ENCODE measurements at places on chromosomes 2 and 18.

- no peak for DNase-seq
These were observed 35.8 kb downstream of the FAM178B start for GRCh38 chr2:96950381-96951124.

GRCh38 chr2:217407362-217407761 is 547.5 kb upstream of the TNP1 start:
- DNase-seq: no peak

- DNase-seq: no peak
These were observed 319.8 kb downstream of the CTNNA2 start for GRCh38 chr2:79832511-79833234.

- DNase-seq: no peak
These were observed 50.3 kb downstream of the SETBP1 start for GRCh38 chr18:44730803-44731529.

DNA sequence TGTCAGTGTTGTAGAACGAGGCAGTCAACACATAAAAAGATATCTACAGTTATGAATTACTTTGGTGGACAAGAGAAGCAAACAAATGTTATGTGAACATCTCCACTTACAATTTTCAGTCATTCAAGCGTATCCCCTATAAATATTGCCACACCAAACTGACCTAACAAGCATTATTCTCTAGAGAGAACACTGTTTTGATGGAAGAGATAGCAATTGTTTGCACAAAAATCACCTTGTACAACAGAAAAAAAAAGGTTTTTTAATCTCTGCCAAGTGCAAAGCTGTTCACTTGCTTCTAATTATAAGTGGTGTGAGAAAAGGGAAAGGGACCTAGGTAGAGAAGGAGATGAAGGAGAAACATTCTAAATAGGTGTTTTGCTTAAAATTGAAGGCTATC is 33.8 kb downstream of the PID1 start:
- DNase-seq: no peak

GRCh38 chr2:44148999-44149398 is 19.7 kb upstream of the PPM1B start:
- no peak for DNase-seq

GRCh38 chr2:60936757-60937156 is 55.4 kb downstream of the REL start:
- DNase-seq: no peak

DNA sequence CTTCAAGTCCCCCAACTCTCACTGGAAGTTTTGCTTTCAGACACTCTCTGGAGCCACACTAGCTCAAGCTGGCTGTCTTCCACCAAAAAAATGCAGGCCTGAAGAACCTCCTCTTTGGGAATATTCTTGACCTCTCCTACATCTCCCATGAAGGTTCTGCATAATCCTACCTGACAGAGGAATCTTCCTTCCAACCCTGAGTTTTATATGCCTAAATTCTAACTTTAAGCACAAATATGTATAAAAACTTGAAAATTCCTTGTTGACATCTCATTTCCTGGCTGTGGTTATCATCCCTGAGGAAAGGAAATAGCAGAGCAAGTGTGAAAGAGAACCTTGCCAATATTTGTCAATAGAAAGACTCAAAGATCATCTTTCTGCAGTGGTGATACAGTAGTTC is 249.0 kb downstream of the LPIN1 start:
- DNase-seq: peak; percentile 11

- no peak for DNase-seq
These were observed 258.8 kb downstream of the ZNF407 start for GRCh38 chr18:74856434-74856833.

- DNase-seq: no peak
These were observed at the start of gene IL37 for GRCh38 chr2:112910865-112911264. IL37 (plus strand) TSS chr2:112911165; CDS start chr2:112913013, 1,848 bp downstream.

- no peak for DNase-seq
These were observed 356.0 kb upstream of the GALNT5 start for GRCh38 chr2:156901373-156902031.

DNA sequence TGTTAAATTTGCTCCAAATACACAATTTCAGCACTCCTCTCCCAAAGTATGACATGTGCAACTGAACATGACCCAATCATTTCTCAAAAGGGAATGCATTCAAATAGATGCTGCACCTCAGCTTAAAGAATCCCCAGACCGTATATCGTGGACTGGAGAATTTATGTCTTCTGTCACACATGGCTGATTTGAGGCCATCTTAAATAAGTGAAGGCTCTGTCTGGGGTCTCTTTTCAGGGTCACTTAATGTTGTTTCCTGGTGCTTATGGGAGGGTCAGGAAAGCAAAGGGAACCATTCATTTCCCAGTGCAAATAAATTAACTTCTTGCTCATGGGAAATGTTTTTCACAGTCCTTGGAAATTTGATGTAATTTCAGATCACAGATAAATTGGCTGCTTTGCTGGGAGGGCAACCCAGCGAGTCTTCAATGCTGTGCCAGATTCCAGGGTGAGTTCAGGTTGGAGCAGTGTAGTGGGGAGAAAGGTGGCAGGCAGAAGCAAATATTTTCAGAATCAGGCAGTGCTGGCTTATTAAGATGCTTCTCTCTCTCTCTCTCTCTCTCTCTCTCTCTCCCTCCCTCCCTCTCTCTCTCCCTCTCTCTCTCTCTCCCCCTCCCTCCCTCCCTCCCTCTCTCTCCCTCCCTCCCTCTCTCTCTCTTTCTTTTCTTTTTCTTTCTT is 34.3 kb downstream of the GATA6 start:
- no peak for DNase-seq

- no peak for DNase-seq
These were observed 6.9 kb downstream of the CREG2 start for GRCh38 chr2:101380376-101380775.

DNA sequence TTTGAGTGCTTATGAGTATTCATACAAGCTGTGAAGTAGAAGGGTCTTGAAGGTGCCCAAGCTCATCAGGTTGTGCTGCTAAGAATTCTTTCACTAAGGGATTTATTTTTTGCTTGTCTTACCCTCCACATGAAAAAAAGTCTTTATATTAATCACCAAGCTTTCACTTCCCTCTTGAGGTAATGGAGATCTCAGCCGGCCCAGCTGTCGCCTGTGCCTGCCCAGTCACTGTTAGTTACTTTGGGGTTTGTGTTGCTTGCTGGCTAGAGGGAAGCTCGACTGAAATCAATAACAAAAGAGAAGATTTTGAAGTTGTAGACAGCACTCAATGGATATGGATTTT is 21.9 kb downstream of the MC2R start:
- no peak for DNase-seq

DNA sequence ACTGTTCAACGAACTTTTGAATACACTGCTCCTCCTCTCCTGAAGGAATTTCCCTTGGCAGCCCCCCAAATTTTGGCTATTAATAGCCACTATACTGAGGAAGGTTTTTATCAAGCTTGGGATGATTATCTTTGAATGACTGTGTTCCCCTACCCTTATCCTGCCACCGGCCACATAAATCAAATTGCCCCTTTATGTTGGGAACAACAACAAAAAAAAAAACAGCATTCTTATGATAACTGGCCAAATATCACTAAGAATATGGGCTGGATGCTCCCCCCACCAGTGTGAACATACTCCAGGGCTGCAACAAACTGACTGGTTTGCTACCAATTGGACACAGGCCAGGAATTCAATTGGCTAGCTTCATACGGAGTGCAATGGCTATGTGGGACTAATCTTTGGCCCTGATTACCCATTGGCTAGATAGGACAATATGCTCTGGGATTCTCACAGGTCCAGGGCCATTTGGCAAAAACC is 20.6 kb downstream of the DUSP11 start:
- DNase-seq: peak; percentile 64

- no peak for DNase-seq
These were observed 235.3 kb downstream of the ZNF516 start for GRCh38 chr18:76259711-76260110.

- DNase-seq: no peak
These were observed 47.0 kb downstream of the RRM2 start for GRCh38 chr2:10169581-10169980.

- no peak for DNase-seq
These were observed 164.1 kb upstream of the MAP2 start for GRCh38 chr2:209259767-209260166.

DNA sequence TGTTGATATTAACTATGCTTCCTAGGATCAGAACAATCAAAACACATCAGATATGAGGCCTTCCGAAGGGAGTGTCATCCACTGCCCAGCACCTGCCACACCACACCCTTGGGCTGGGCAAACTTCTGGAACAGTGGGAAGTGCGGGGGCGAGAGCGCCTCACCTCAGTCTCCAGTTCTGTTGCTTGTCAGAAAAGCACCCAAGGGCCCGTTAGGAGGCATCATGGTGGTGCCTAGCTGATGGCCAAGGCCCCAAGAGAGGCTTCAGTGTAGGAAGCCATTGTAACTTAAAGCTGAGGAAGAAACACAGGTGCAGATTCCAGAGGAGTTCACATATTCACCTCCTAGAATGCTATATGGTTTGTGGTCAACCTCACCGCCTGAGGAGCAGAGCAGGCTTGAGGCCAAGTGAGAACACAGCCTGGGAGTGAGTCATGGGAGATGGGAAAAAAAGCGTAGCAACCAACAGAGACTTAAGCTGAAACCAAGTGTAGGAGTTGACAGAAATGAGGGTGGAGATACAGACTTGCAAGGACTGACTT is 85.1 kb upstream of the ATL2 start:
- no peak for DNase-seq

- no peak for DNase-seq
These were observed 237.5 kb downstream of the NDUFA10 start for GRCh38 chr2:239787538-239788050.

GRCh38 chr2:28352104-28352503 is 40.6 kb upstream of the FOSL2 start:
- no peak for DNase-seq

DNA sequence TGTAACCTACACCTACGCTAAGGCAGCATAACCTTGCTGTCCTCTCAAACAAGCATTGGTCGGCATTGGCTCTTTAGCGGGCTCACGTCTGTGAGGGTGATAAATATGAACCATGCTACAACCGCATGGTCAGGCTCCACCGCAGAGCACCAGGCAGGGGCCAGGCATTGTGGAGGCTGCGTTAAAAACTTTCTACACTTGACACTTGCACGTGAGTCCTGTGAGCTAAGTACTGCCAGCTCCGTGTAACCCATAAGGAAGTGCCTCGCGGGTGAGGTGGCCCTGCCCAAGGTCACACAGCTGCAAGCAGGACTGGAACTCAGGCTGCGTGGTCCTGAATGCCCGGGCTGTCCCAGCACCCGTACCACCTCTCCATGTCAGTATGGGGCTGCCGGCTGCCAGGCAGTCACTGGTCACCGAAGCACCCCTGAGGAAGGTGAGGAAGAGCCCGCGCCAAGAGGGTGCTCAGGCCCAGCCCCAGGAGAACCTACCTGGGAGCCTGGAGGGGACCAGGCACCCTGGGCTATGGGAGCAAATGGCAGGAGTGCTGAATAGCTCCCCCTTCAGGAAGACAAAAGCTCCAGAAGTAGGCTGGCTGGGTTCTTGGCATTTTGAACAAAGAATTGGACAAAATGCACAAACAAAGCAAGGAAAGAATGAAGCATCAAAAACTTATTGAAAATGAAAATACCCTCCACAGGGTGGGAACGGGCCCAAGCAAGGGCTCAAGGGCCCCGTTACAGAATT is 271.1 kb upstream of the RAB6C start:
- DNase-seq: no peak

DNA sequence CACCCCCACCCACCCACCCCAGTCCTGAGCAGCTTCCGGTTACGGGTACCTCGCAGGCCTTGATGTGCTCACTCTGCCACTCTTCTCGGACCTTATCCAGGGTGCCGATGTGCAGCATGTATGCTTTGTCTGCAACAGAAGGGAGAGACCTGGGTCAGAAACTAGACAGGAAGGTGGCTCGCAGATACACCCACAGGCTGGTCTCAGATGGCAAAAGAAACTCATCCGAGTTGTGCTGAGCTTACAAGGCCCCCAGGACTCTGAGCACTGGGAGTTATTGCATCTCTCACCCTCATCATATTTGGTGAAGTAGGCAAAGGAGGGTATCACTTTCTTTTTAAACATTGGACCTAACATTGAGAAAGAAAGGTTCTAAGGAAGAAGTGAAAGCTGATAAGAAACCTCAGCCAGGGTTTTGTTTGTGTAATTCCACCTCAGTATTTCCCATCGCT is 30.6 kb upstream of the EPG5 start:
- DNase-seq: no peak

DNA sequence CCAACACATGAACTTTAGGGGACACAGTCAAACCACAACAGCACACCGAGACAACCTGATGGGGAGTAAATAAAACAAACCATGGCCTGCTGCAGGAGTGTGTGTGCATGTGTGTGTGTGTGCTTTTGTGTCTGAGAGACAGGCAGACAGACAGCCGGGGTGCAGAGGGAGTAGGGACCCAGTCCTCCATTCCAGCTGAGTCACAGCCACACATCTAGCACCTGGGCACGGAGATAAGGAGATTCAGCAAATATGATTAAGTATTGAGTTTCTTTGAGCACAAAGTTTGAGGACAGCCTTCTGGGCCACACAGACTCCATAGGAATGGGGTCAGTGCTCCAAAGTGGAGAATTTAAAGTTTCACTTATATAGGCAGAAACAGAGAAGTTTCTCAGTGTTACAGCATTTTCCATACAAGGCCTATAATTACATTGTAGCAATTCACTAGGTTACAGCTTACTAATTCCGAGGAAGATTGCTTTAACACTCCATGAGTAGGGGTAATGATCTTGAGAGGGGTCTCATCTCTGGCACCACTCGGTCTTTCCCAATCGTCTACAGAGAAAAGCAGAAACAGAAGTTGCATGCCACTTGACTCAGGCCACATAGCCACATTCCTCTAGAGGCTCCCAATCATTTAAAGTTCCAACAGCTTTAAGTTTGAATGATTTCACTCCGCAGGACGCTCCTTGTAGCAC is 30.8 kb upstream of the PRLH start:
- DNase-seq: no peak

DNA sequence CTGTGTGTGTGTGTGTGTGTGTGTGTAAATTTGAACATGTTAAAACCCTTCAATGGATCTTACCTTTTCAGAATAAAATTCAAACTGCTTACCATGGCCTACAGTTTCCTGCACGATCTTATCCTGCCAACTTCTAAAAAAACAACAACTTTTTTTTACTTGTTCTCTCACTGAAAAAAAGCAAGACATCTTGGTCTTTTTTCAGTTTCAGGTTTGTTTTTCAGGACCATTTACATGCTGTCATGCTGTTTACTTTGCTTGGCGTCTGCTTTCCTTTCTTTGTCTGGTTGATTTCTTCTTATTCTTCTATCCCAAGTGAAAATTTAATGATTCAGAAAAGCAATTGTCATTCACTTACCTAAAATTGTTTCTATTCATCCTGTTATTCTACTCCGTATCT is 286.3 kb upstream of the TMEFF2 start:
- DNase-seq: no peak

Data from pulmonary artery endothelial cell (primary cell).